NCI-H1417 treated with DMSO at 0.1 percent for 48 hours (cell line): ENCODE measurements at places on chromosomes 7 and 10.

- DNase-seq = no peak
Observed at GRCh38 chr7:26212921-26213718, 11.6 kb downstream of the CBX3 start.

GRCh38 chr10:114885443-114885842, 52.6 kb upstream of the TRUB1 start:
- DNase-seq = no peak

DNA sequence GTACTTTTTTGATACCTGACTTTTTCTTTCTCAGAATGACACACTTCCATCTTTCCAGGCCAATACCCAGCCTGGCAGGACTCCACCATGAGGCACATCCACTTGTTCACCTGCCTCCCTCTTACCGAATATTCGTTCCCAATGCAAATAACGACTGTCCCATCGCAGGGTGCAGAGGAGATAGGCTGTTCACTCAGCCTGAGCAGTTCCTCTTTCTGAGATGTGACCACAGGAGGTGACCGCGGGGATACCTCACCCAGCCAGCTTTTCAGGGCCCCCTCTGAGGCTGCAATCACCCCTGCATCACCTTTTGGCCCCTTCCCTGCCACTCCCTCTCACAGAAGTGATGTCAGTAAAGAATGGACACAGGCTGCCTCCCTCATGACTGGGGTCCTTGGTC, 28.3 kb downstream of the PTPRN2 start:
- no peak for DNase-seq

DNA sequence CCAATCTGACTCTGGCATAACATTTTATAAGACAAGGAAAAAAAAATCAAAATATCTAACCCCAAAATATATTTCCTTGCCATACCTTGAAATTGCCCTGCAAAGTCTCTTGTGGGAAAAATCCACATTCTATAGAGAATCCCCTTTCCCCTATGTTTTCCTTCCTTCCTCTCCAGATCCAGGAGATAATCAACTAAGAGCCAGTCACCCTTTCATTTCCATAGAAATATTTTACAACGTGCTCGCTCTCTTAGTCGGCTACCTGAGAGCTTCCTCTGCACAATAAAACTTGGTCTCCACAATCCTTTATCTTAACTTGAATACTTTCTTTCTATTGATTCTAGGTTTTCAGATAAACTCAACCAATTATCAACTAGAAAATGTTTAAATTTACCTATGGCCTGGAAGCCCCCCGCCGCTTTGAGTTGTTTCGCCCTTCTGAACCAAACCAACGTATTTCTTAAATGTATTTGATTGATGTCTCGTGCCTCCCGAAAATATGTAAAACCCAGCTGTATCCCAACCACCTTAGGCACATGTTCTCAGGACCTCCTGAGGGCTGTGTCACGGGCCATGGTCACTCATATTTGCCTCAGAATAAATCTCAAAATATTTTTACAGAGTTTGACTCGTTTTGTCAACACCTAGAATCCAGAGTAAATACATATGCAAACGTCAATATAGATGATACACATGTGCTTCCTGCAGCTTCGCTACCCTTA, 869 bp downstream of the PSAP start:
- no peak for DNase-seq

DNA sequence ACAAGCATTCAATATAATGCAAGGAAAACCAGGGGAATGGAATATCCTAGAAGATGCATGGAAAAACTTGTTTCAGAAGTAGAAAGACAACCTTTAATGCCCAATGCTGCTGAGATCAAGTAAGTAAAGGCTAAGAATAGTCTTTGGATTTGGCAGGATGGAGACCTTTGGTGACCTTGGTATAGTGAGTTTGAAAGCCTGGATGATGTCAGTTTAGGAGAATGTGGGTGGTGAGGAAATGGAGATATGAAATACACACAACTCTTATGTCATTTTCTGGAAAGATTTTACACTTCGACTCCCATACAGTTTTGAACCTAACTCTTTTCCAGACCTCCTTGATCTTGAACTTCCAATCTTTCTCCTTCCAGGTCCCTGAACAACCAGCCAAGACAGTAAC, 185.7 kb downstream of the TFEC start:
- no peak for DNase-seq

DNA sequence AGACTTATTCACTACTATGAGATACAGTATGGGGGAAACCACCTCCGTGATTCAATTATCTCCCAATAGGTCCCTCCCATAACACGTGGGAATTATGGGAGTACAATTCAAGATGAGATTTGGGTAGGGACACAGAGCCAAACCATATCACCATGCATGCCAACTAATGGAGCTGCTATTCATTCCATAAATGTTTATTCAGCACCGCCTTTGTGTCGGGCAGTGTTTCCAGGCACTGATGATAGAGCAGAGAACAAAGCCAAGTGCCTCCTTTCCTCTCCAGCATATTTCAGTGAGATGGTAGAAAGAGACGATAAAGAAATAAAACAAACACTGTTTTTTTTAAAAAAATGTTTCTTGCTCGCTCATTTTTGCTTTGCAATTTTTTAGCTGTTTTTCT, 295.9 kb upstream of the FOXK1 start:
- no peak for DNase-seq
